CD4-positive, alpha-beta memory T cell (primary cell): ENCODE measurements at places on chromosomes 13 and 19. TPM values are rescaled to one million over a fixed set of nuclear protein-coding genes. Genes with fewer than 3 reads are reported as not detected.
A peak's percentile ranks its signal among the peaks of the same experiment; 100 is the strongest.

The ONECUT3 gene
- not detected for total RNA-seq

The CILP2 gene
- total RNA-seq: 0.09 TPM

The SLC25A15 gene
- total RNA-seq: 7.9 TPM

The ZNF223 gene
- 8.0 TPM for total RNA-seq

The ZNF546 gene
- 18.4 TPM for total RNA-seq

GRCh38 chr19:50839712-50840655, 6.6 kb upstream of the KLK15 start:
- no peak overlapping the region for H3K4me3 ChIP-seq
- H3K4me1 ChIP-seq: peaks cover 13% of the 10 kb centered on the region
- no peaks in the 10 kb centered on the region for H3K36me3 ChIP-seq
- no peak for DNase-seq
- no peak overlapping the region for H3K27ac ChIP-seq

DNA sequence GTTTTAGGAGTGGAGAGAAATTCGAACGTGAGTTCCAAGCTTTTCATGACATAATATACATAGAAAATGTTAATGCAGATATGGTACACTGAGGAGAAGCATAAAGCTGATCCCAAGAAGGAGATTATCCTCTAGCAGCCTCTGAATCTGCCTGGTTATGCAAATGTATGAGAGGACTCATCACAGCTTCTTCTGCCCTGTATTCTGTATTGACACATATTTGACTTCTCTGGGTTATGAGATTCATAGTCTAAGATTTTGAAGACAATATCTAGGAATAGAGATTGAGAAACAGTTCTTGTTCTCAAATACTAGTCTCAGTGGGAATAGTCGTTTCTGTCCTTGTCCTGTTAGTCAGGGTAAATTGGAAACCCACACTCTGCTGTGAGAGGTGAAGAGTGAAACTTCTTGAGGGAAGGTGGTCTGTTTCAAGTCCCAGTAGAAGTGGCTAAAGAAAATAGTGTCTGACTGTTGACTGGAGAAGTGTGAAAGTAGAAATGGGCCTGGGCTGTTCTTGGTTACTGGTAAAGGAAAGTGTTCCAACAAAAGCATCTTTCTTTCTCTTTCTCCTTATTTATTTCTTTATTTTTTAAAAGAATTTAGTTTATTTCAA, 1356.6 kb downstream of the SLITRK5 start:
- no peak overlapping the region for H3K27ac ChIP-seq
- no peak for DNase-seq
- no peaks in the 10 kb centered on the region for H3K36me3 ChIP-seq
- H3K27me3 ChIP-seq: no peaks in the 10 kb centered on the region
- no peaks in the 10 kb centered on the region for H3K4me1 ChIP-seq

GRCh38 chr13:111177921-111178320, 62.8 kb downstream of the ARHGEF7 start:
- H3K4me3 ChIP-seq: no peak overlapping the region
- peaks cover 82% of the 10 kb centered on the region for H3K4me1 ChIP-seq
- H3K36me3 ChIP-seq: no peaks in the 10 kb centered on the region
- no peaks in the 10 kb centered on the region for H3K27me3 ChIP-seq

- peak; percentile 35 for DNase-seq
- H3K4me1 ChIP-seq: peaks cover 56% of the 10 kb centered on the region
- peak overlapping the region; percentile 15 for H3K27ac ChIP-seq
Observed at GRCh38 chr13:108342369-108343289, 73.1 kb downstream of the TNFSF13B start.

DNA sequence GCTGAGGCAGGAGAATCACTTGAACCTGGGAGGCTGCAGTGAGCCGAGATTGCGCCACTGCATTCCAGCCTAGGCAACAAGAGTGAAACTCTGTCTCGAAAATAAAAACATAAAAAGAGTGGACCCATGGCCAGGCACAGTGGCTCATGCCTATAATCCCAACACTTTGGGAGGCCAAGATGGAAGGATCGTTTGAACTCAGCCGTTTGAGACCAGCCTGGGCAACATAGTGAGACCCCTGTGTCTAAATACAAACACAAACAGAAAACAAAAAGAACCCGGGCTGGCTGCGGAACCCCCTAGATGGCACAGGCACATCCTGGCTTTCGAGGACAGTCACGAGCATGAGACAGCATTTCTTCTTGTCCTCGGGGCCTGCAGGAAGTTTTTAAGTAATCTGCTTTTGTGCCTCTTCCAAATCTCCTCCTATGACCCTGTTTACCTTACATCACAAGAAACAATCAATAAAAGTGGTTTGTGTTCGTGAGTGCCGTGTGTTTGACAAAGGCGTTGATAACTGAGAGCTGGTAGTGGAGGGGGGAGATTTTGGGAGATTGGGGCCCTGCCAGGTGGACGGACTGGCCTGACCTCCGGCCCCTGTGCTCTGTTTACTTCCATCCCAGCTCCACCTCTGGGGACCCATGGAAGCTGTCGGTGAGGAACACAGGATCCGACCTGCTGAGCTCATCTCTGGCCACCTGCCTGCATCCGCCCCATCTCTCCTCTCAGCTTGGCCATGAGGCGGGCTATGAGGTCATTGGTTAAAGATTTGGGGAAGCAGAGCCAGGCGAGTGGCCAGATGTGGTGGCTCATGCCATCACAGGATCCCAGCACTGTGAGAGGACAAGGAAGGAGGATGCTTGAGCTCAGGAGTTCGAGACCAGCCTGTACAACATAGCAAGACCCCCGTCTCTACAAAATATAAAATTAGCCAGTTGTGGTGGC, 5.9 kb upstream of the GDF15 start:
- H3K27ac ChIP-seq: no peak overlapping the region
- no peak overlapping the region for H3K4me3 ChIP-seq
- DNase-seq: no peak
- no peaks in the 10 kb centered on the region for H3K36me3 ChIP-seq
- no peaks in the 10 kb centered on the region for H3K27me3 ChIP-seq

DNA sequence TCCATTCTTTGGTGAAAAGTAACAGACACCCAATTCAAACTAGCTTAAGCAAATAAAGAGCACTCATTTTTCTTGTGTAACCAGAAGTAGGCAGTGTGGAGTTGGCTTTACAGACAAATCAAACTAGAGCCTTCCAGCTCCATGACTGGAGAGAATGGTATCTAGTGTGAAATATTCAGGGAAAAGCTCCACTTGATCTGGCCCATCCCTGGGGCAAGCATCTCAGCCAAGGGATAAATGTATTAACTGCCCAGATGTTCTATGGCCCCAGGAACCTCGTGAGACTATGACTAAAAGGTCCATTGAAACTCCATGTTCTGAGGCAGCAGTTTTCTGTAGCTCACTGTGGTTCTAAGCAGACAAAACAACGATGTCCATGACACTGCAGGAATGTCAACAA, 49.9 kb downstream of the TBC1D4 start:
- H3K4me1 ChIP-seq: no peaks in the 10 kb centered on the region
- no peaks in the 10 kb centered on the region for H3K27me3 ChIP-seq
- DNase-seq: no peak

DNA sequence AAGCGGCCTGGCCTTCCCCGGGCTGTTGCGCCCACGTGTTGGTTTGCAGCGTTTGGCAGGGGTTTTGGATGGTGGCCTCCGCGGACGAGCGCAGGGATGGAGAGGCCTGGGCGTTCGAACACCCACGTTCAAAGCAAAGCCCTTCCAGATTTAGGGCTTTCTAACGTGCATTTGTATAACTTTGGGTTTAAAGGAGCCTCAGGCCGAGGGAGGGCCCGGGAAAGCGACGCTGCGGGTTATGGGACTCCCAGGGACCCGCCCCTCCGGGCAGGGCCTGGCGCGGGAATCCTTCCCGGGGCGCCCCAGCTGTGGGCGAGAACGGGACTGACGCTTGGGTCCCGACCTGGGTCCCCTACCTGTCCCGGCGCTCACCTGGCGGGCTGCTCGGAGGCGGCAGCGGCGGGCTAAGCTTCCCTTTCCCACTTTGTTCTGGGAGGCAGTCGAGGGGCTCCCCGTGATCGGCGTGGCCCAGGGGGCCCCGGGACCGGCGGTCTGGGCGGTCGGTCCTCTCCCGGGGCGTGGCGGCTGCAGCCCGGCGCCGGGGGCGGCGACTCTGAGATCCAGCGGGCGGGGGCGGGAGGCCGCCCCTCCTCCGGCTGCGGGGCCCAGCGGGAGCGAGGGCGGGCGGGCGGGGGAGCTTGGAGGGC, at the start of gene FBXO17:
FBXO17 (minus strand) TSS at position 529 of the 647 bp plus-strand sequence. CDS start 25,423 bp downstream, outside the sequence.
- no peaks in the 10 kb centered on the region for H3K4me1 ChIP-seq
- no peaks in the 10 kb centered on the region for H3K36me3 ChIP-seq
- no peak within 1 kb of the TSS for H3K4me3 ChIP-seq
- no peak for DNase-seq
- H3K27ac ChIP-seq: no peak within 1 kb of the TSS
